Left kidney (tissue), 8 donors: ENCODE measurements at places on chromosomes 5 and 9. TPM values are rescaled to one million over a fixed set of nuclear protein-coding genes. Genes with fewer than 3 reads are reported as not detected.

LCN10 gene
- 1.8 TPM for polyA plus RNA-seq

DNA sequence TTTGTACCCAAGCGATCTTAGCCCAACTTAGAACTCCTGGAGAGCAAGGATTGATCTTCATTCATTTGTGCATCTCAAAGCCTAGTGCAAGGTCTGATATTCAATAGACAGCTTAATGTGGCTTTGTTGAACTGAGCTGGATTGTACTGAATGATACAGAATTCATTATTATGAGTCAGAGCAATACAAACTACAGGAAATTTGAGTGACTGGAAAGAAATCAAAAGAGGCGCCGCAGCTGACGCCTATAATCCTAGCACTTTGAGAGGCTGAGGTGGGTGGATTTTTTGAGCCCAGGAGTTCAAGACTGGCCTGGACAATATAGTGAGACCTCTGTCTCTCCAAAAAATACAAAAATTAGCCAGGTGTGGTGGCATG lies 58.6 kb downstream of the ENC1 start:
- no peak for DNase-seq

DNA sequence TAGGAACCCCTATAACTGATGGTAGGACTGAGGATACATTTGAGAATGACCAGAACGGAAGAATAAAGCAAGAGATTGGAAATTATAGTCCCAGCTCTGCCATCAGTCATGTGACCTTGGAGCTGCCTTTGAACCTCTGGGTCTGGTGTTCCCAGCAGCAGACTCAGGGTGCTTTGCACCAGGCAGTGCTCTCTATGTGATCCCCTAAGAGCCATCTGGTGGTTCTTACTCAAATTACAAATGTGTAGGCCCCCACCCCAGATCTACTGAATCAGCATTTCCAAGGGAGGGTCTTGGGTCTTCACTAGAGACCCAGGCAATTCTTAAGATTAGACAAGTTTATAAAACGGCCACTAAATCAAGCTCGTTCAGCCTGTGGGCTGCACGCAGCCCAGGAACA lies 40.2 kb upstream of the PRDM12 start:
- DNase-seq: no peak

- no peak for DNase-seq
Observed at GRCh38 chr9:105421154-105421553, 26.7 kb upstream of the FSD1L start.

DNA sequence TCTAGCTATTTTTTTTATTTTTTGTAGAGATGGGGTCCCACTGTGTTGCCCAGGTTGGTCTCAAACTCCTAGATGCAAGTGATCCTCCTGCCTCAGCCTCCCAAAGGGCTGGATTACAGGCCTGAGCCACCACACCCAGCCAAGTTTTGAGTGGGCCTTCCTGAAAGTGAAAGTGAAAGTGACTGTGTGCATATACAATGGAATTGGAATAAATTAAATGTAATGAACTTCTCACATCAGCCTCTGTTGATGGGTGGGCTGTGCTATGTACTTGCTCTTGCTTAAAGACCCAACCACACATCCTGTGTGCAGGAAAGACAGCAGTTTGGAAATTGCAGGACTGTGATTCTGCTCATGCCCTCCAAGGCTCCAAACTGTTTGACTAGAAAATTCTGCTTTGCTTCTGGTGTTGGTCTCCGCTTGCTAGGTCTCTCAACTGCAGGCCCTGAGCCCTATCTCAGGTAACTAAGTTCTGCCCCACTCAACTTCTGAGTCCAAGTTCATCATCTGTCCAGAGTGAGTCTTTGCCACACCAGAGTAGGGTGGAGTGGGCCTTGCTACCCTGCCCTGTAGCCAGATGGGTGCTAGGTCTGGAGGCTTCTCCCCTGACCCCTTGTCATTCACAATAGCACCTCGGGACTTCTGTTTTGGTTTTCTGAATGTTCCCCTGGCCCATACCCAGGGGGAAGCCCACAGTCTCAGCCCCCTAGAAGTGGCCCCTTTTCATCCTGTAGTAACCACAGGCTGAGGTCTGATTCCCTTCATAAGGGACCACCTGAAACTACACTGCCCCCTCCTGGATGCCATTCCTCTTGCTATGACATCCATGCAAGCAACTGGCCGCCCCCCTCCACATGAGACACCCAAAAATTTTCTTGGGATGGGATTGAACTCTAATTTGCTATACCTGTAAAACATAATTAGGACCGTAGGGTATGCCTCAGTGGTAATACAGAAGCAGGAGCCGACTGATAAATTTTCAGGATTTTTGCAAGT lies 36.5 kb upstream of the RAD23B start:
- no peak for DNase-seq
